ENCODE measurements at places on chromosomes 1 and 21.

DNA sequence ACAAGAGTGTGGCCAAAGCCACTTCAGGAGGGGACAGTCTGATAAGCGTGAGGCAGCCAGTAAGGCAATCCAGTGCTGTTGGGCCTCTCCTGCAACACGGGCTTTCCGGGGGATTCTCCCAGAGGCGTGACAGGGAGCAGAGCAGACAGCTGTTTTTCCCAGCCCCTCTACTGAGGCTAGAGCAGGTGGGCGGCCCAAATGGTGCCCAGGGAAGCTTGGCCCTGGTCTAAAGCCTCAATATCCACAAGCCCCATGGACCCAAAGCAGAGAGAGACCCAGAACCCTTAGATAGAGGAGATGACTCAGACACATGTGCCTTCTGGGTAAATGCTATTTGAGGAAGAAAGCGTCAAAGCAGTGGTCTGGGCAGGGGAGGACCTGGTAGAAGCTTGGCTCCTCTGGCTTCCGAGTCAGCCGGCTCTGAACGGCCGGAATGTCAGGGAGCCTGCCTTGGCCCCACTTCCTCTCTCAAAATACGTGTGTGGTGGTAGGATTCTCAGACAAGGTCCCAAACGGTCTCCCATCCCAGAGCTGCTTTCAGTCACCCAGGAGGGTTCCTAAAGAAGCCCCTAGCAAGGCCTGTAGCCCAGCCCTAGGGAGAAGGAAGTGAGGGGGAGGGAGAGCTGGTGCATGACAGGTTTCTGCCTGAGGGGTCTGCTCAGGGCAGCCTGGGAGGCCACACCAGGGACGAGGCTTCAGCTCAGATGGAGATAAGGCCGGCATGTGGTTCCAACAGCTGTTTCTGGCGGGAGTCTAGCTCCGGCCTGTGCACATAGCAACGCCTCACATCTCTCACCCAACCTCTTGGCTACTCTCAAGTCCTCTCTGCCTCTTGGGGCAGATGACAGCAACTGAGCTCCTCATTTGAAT is 28.8 kb downstream of the PIK3C2B start:
- DNase-seq: no peak

DNA sequence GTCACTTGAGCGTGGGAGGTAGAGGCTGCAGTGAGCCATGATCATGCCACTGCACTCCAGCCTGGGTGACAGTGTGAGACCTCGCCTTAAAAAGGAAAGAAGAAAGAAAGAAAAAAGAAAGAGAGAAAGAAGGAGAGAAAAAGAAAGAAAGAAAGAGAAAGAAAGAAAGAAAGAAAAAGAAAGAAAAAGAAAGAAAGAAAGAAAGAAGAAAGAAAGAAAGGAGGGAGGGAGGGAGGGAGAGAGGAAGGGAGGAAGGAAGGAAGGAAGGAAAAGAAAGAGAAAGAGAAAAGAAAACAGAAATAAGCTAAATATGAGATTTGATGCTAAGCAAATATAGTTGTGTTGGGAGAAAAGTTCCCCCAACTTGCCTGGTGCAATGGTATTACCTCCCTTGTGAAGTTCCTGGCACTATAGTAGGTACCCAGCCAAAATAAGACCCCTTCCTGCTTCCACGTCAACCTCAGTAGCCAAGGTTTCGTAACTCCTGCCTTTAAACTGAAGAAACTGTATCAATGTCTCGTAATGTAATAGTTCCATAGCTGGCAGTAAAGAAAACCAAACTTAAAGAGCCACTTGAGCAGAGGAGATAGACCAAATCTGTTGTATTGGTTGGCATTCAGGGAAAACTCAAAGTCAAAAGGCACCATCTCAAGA is 88.1 kb upstream of the HNRNPU start:
- DNase-seq: no peak

DNA sequence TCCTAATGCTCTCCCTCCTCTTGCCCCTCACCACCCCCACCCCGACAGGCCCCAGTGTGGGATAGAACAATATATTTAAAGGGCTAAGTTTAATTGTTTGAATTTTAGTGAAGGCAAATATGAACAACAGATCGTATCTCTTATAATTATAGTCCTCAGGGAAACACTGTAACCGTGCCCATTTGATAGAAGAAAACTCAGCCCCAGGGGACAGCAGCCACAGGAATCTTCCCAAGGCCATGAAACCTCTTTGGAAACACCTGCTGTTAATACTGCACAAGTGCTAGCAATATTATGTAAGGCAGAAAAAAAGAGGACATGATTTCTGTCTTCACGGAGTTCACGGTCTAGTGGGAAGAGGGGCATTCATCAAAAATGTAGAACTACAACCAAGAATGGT is 142.2 kb downstream of the URB2 start:
- no peak for DNase-seq

DNA sequence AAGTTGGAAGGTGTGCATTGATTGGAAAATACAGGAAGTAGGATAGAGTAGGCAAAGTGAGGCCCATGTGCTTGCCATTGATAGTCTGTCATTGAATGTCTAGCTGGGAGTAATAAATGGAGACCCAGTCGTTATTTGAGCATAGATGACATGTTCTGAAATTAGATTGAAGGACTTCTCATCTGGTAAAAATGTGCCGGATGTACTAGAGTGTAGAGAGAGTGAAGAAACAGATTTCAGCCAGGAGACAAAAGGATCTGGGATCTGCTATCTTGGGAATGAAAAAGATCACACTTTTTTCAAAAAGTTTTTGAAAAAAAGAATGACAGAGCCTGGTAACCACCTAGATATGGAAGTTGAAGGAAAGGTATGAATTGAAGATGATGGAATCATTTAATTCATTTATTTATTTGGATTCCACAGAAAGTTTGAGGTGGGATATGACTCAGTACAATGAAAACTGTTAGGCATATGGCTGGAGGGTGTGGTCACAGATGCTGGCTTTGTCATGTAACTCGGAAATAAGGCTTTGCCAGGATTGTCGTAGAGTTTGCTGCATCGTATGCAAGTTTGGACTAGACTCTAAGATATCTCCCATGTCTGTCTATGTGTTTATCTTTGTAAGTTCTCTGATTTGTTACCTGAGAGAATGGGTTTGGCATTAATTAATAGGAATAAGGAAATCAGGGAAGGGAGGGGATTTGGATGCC is 137.1 kb downstream of the PBX1 start:
- DNase-seq: no peak

GRCh38 chr1:33152685-33153432 is 29.0 kb downstream of the TRIM62 start:
- DNase-seq: no peak

- no peak for DNase-seq
Observed at GRCh38 chr1:163744301-163744887, 422.6 kb downstream of the NUF2 start.

All from stimulated activated CD4-positive, alpha-beta T cell treated with anti-CD3 and anti-CD28 coated beads, Interleukin-12 subunit alpha, Interleukin-12 subunit beta, amount 100 ng/mL, for 4 hours (primary cell).